ENCODE measurements at places on chromosomes 12 and 14.

GRCh38 chr14:88831284-88831683 is 6.8 kb downstream of the TTC8 start:
- peak; percentile 26 for DNase-seq

DNA sequence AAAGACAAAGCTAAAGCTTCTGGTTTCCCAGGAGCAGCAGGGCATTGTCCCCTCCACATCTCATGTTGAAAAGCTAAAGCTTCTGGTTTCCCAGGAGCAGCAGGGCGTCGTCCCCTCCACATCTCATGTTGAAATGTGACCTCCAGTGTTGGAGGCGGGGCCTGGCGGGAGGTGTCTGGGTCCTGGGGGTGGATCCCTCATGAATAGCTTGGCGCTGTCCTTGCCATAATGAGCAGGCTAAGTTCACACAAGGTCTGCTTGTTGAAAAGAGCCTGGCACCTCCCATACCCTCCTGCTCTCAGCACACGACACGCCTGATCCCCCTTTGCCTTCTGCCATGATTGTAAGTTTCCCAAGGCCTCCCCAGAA is 123.7 kb downstream of the PIWIL1 start:
- no peak for DNase-seq

DNA sequence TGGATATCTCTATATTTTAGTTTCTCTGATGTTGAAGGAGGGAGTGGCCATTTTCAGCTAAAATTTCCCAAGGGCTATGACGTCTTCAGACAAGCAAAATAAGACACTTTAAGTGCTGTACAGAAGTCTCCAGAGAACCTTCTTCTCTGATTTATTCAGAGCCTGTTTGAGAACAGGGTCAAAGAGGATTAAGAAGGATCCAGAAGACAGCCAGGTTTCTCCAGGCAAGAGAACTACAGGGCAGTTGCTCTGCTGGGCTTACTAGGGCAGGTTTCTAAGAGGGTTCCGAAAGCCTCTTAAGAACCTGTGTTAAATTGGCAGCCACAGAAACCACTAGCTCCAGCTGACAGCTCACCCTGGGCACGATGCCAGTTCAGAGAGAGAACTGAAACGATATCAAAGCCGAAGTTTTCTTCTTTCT is 1.2 kb downstream of the MGP start:
- peak; percentile 76 for DNase-seq

- DNase-seq = no peak
Observed at GRCh38 chr12:56749359-56749758, 2.8 kb downstream of the PRIM1 start.

DNA sequence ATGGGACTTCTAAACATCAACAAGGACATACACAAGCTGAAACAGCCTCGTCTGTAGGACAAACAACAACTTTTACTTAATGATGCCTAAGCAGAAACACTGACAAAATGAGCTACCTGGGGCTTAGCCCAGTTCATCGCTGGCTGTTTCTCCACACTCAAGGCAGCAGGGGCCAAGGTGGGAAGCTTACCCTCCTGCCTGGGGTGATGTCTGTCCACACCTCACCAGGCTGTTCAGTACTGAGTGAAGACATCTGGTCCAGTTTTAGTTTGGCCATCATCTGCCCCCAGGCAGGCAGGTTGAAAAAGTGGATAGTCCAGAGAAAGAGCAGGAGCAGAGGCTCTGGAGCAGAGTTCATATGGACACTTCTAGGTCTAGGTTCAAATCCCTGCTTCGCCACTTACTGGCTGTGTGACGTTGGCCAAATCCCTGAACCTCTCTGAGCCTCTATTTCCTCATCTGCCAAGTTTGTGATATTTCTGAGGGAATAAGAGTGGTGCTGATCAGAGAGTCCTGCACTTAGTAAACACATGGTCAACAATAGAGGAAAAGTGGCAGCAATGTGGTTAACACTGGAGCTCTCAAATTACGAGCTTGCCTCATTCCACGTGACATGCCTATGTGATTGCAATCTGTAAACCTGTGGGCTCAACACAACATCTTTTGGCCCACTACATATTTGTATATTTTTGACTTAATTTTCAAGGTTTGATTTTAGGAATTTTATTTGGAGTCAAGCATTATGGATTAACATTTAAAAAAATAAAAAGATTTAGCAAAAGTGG is 720.1 kb upstream of the TMEM132C start:
- DNase-seq = no peak

DNA sequence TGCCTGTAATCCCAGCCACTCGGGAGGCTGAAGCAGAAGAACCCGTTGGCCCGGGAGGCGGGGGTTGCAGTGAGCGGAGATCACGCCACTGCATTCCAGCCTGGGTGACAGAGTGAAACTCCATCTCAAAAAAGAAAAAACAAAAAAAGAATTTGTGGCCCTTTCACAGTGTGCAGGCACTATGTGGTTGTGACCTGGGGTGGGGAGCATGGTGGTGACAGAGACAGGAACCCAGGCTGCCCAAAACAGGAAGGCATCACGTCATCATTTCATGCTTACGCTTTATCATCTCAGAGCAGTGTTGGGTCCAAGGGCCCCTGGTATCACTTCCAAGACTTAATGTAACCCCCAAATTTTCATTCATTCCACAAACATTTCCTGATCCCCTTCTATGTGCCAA is 175.7 kb upstream of the GSC start:
- no peak for DNase-seq

DNA sequence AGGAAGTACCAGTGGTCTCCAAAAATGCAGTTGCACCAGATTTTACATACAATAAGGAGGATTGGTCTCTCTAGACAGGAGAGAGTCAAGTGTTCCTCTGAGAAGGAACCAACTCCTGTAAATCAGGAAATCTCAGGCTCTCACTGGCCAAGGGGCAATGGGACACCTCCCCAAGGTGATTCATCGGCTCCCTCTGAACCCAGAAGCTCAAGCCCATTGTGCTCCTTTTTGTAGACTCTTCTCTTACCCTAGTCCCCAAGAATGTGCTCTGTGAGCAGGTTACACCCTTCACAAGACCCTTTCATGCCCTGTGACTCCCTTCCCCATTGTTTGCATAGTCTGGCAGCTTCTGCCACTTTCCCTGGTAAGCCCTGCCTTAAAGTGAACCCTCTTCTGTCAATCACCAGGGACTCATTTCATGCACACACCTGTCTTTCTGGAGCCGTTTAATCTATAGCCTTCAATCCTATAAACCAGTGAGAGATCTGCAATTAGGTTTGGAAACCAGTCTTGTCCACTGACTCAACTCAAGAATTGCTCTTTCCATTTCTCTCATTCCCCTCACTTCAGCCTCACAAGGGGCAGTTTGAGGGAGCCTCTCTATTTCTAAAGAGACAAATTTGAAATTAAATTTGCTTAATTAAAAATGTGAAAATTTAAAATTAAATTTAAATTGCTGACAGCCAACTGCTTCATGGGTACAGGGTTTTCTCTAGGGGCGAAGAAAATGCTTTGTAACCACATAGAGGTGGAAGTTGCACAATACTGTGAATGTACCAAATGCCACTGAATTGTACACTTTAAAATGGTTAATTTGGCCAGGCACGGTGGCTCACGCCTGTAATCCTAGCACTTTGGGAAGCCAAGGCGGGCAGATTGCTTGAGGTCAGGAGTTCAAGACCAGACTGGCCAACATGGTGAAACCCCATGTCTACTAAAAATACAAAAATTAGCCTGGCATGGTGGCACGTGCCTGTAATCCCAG is 38.3 kb upstream of the LTA4H start:
- no peak for DNase-seq

DNA sequence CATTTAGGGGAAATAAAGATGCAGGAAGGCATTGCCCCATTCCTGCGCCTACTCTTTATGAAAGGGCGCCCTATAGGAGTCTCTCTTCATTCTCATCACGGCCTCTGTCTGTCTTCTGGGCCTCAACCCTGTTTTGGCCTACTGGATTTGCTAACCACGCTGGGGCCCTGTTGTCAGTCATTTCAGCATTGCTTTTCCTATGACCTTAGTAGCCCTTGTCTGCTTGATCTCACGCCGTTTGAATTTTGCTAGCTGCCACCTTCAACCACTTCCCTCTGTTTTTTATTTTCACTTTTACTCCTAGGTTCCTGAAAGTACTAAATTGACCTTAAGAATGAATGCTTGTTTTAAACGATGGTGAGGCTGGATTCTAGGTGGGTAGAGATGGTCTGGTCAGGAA is 139.0 kb downstream of the SYNE2 start:
- DNase-seq = no peak

GRCh38 chr14:92600318-92601053 is 86.9 kb downstream of the RIN3 start:
- peak; percentile 12 for DNase-seq

GRCh38 chr12:49200919-49201594 is 12.2 kb upstream of the TUBA1A start:
- peak; percentile 65 for DNase-seq

GRCh38 chr12:55619354-55620138 is 17.1 kb upstream of the OR10P1 start:
- peak; percentile 92 for DNase-seq

DNA sequence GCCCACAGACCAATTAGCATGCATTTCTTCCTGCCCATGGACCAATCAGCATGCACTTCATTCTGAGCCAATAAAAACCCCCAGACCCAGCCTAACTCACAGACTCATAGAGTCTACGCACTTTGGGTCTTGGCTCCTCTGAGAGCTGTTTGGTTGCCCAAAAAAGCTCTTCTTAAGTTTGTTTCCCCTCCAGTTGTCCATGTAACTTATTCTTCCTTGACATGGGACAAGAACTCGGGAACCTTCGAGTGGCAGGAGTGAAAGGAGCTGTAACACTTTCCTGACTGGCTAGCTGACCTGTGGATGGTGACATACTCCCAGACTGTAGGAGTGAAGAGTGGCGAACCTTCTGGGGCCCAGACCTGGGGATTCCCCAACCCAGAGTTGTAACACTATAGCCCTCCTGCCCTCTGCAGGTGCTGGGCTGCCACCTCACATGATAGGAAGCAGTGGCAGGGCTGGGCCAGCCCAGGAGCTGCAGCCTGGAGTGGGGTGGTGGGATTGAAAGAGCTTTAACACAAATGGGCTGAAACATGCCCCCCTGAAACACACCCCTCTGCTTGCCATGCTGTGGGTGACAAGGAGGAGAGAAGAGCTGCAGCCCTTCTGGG is 4.4 kb upstream of the BTBD7 start:
- DNase-seq = no peak

DNA sequence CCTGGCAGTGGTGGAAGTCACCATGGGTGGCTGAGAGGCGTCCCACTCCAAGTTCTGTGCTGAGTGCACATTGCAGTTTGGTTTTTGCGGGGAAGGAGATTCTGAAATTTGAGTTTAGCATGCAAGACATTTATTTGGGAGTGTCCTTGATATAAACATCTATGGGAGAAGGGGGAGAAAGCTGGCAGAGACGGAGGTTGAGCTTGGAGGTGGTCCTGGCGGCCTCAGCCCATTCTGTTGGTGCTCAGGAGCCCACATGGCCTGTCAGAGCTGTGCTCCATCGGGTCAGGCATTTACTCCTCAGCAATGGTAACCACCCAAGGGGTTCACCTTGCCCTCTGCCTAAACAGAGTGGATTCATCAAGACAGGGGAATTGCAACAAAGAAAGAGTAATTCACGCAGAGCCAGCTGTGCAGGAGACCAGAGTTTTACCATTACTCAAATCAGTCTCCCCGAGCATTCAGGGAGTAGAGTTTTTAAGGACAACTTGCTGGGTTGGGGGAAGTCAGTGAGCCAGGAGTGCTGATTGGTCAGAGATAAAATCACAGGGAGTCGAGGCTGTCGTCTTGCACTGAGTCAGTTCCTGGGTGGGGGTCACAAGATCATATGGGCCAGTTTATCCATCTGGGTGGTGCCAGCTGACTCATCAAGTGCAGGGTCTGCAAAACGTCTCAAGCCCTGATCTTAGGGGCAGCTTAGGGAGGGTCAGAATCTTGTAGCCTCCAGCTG is 323.3 kb upstream of the TMEM132C start:
- no peak for DNase-seq

DNA sequence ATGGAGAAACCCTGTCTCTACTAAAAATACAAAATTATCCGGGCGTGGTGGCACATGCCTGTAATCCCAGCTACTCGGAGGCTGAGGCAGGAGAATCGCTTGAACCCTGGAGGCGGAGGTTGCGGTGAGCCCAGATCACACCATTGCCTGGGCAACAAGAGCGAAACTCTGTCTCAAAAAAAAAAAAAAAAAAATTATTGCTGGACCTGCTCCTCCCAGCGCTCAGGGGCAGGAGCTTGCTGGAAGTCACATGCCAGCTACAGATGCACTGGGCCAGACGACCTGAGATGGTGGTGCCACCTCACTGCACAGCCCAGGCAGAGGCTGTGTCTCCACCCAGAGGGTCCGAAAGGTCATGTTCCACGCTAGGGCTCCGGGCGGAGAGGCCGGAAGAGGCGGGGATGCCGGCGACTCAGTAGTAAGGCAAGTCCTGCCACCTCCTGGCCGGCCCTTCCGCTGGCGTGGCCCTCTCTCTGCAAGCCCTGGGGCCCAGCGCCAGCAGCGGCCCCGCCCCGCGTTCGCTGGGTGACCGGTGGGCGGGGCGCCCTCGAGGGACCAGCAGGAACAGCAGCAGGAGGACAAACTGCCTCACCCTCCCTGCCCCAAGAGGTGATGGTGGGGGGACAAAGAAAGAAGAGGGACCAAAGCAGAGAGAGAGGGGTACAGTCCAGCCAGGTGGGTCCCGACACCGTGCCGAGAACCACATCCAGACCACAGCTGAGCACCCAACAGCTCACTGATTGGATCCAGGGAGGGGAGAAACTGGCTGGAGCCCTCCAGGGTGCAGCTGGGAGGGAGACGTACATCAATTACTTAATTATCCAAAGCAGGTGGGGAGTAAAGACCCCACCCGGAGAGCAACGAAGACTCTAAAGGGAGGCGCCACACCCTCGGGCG is 3.6 kb upstream of the RHOF start:
- peak; percentile 84 for DNase-seq

- no peak for DNase-seq
Observed at GRCh38 chr14:100767003-100767787, 40.5 kb downstream of the DLK1 start.

GRCh38 chr12:112091563-112091962 is 17.0 kb downstream of the NAA25 start:
- no peak for DNase-seq

GRCh38 chr14:92426237-92426636 is 87.3 kb upstream of the RIN3 start:
- no peak for DNase-seq

DNA sequence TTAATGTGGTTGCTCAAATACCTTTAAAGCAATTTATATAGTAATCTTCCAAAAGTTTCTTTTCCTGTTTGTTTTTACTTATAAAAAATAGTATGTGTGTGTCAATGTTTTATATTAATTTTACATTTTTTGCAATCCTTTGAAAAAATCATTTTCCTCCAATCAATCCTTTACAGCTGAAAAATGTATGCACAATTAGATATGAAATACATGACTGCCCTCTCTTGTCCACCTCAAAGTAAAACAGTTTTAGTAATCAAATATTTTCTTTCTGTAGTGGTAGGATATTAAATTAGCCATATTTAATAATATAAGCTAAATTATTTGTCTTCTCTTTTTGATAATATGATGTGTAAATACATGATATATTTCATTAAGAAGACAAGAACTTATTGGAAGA is 269.9 kb downstream of the ADAMTS20 start:
- peak; percentile 49 for DNase-seq

GRCh38 chr14:36198378-36198777 is 21.9 kb upstream of the PTCSC3 start:
- DNase-seq = no peak

- DNase-seq = no peak
Observed at GRCh38 chr12:67853204-67853603, 136.0 kb upstream of the IFNG-AS1 start.
